ENCODE measurements at places on chromosomes 6 and 20. TPM values are rescaled to one million over a fixed set of nuclear protein-coding genes. Genes with fewer than 3 reads are reported as not detected.

The NEURL2 gene
- 2.8 TPM for total RNA-seq

The GPLD1 gene
- total RNA-seq: 0.35 TPM

The SPATS1 gene
- not detected for total RNA-seq

The NKX2-2 gene
- not detected for total RNA-seq

The ZSCAN23 gene
- total RNA-seq: 1.3 TPM

The CCM2L gene
- not detected for total RNA-seq

The KIF13A gene
- 0.60 TPM for total RNA-seq

The SLC17A4 gene
- total RNA-seq: not detected

The UNC5CL gene
- total RNA-seq: 1.1 TPM

The MICB gene
- total RNA-seq: 21.9 TPM

The WFDC10B gene
- total RNA-seq: not detected

The ABHD16B gene
- total RNA-seq: not detected

The PSORS1C2 gene
- total RNA-seq: not detected

The APOM gene
- total RNA-seq: 2.4 TPM

The KAT14 gene
- 21.4 TPM for total RNA-seq

The LPA gene
- total RNA-seq: not detected

The STMND1 gene
- total RNA-seq: 0.40 TPM

The MAP7 gene
- total RNA-seq: 0.51 TPM

The ANKRD66 gene
- total RNA-seq: not detected

The DCDC2 gene
- not detected for total RNA-seq

The DOK5 gene
- 4.8 TPM for total RNA-seq

The SGK2 gene
- 0.24 TPM for total RNA-seq

The RNF144B gene
- 1.2 TPM for total RNA-seq

The GPX5 gene
- total RNA-seq: not detected

The TAP2 gene
- 228 TPM for total RNA-seq

The PRRT1 gene
- total RNA-seq: 0.35 TPM

The FBXO30 gene
- total RNA-seq: 8.4 TPM

The GSTA1 gene
- not detected for total RNA-seq

The HSF2 gene
- total RNA-seq: 17.6 TPM

The PAQR8 gene
- 10.2 TPM for total RNA-seq

The PTGIS gene
- total RNA-seq: 7.8 TPM

The RAMACL gene
- total RNA-seq: 0.13 TPM

The UBE2C gene
- total RNA-seq: 124 TPM

The SRSF6 gene
- 207 TPM for total RNA-seq

The GTSF1L gene
- not detected for total RNA-seq

The PLN gene
- not detected for total RNA-seq

The ZNF322 gene
- total RNA-seq: 13.7 TPM

The MEP1A gene
- total RNA-seq: not detected

The MYLK2 gene
- total RNA-seq: 0.13 TPM

The PROCR gene
- 2.7 TPM for total RNA-seq

The CLPSL2 gene
- total RNA-seq: not detected

The SYNE1 gene
- 41.0 TPM for total RNA-seq

The SPTLC3 gene
- not detected for total RNA-seq

The GABRR1 gene
- not detected for total RNA-seq

The GATA5 gene
- total RNA-seq: not detected

The CMTR1 gene
- total RNA-seq: 54.3 TPM

The LEMD2 gene
- 55.5 TPM for total RNA-seq

The BICRAL gene
- 16.8 TPM for total RNA-seq

The CST4 gene
- not detected for total RNA-seq

The PARD6B gene
- total RNA-seq: 5.5 TPM

The OLIG3 gene
- total RNA-seq: 0.26 TPM
